Transverse colon (tissue), 4 donors: ENCODE measurements at places on chromosomes 16 and 17.

DNA sequence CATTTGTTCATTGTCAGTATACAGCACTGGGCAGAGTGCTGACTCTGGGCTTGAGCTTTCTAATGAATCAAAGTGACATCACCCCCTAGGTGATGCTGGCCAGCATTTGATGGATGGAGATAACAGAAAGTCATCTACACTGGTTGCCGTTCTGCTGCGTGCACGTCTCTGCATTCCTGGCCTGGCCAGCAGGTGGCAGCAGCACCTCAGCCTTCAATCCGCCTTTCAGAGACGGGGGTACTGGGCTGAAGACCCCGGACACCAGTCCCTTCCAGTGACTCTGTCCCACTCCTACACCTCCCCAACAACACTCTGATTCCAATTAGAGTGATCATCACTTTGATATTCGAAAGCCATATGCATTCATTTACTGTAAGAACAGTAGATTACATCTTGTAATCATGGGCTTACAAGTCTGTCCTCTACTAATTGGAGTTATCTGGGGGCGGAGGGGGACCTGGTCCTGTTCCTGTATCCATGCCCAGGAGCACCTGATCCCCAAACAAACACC, 6.0 kb downstream of the CPSF4L start:
- no peak overlapping the region for H3K4me3 ChIP-seq
- no peaks in the 10 kb centered on the region for H3K36me3 ChIP-seq
- H3K27me3 ChIP-seq = no peaks in the 10 kb centered on the region
- DNase-seq = peak; percentile 59
- no peak overlapping the region for H3K27ac ChIP-seq

- H3K27me3 ChIP-seq = no peaks in the 10 kb centered on the region
- peak overlapping the region; percentile 3 for H3K27ac ChIP-seq
- DNase-seq = no peak
- no peak overlapping the region for H3K4me3 ChIP-seq
These were observed 15.4 kb upstream of the DNASE1 start for GRCh38 chr16:3638916-3639644.

- H3K27ac ChIP-seq = no peak overlapping the region
- H3K36me3 ChIP-seq = no peaks in the 10 kb centered on the region
- H3K4me3 ChIP-seq = no peak overlapping the region
- no peaks in the 10 kb centered on the region for H3K4me1 ChIP-seq
- H3K27me3 ChIP-seq = peaks cover 43% of the 10 kb centered on the region
These were observed 1.3 kb downstream of the MSLN start for GRCh38 chr16:761625-762513.

- no peak overlapping the region for H3K4me3 ChIP-seq
- H3K36me3 ChIP-seq = no peaks in the 10 kb centered on the region
- H3K27me3 ChIP-seq = no peaks in the 10 kb centered on the region
- H3K4me1 ChIP-seq = peaks cover 73% of the 10 kb centered on the region
These were observed 12.3 kb downstream of the CANT1 start for GRCh38 chr17:78997231-78997741.

GRCh38 chr17:43769859-43770258, 8.9 kb downstream of the DUSP3 start:
- peaks cover 42% of the 10 kb centered on the region for H3K36me3 ChIP-seq
- no peaks in the 10 kb centered on the region for H3K27me3 ChIP-seq
- DNase-seq = no peak
- no peak overlapping the region for H3K4me3 ChIP-seq
- no peak overlapping the region for H3K27ac ChIP-seq

DNA sequence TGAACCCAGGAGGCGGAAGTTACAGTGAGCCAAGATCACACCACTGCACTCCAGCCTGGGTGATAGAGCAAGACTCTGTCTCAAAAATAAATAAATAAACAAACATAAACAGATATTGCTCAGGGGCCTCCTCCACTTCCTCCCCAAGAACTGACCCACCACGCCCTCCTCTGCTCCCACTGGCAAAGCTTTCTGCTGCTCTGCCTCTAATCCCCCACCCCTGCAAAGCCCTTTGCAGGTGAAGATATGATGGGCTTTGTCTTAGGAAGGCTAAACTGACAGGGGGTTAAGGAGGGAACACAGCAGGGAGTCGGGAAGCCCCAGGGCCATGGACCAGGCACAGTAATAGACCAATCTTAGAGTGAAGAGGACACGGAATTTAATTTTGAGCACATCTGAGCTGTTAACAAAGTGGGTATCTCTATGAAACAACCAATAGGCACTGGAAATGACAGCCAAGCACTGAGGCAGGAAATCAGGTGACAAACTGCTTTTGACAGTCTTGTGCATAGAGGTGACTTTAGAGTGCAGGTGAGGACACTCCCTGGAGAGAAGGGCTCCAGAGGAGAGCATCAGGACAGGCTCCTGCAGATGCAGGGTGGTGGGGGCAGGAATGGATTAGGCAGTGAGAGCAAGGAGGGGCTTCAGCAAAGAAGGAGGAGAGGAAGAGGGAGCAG, 6.4 kb upstream of the CD300LD start:
- H3K27me3 ChIP-seq = peaks cover 5% of the 10 kb centered on the region
- H3K4me3 ChIP-seq = no peak overlapping the region
- DNase-seq = no peak
- H3K4me1 ChIP-seq = no peaks in the 10 kb centered on the region
- no peak overlapping the region for H3K27ac ChIP-seq
